ENCODE measurements at places on chromosomes 3 and 15.
A peak's percentile ranks its signal among the peaks of the same experiment; 100 is the strongest.

DNA sequence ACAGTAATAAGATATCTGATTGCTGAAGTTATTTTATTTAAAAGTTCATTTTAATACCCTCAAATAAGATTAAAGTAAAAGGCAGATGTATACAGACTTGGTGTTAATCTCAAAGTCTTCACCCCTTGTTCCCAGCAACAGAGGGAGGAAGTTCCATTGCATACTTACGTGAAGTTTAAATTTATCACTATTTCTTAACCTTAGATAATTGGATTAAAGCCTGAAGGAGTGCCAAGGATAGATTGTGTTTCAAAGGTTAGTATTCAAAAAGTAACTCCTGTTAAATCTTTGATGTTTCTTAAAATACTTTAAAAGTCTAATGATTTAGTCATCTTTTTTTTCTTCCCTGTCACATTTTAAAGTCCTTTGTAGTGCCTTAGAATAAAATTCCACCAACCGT, 39.3 kb downstream of the ATP1B3 start:
- H3K36me3 ChIP-seq = peaks cover 25% of the 10 kb centered on the region
- H3K4me3 ChIP-seq = no peak overlapping the region
- no peak overlapping the region for H3K27ac ChIP-seq
- DNase-seq = no peak

GRCh38 chr3:131655070-131655690, 152.4 kb upstream of the MRPL3 start:
- H3K27ac ChIP-seq = no peak overlapping the region
- no peaks in the 10 kb centered on the region for H3K4me1 ChIP-seq
- no peak for DNase-seq
- no peaks in the 10 kb centered on the region for H3K36me3 ChIP-seq
- H3K27me3 ChIP-seq = no peaks in the 10 kb centered on the region

DNA sequence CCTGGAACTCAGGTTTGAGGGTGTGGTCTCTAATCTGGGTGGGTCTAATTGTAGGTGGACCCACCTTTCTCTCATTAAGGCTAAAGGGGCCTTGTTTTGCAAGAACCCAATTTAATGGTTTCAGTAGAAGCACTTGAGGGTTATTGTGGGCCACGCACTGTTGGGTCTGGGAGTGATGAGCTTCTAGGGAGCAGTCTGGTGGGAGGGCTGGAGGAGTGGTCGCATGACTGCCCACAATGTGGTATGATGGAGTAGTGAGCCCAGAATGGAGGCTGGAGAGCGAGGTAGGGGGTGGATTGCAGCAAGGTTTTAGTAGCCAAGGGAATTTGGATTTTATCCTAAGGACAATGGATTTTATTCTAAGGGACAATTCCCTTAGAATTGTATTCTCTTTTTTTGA, 2.7 kb downstream of the TATDN2 start:
- peaks cover 35% of the 10 kb centered on the region for H3K36me3 ChIP-seq
- no peak for DNase-seq
- H3K4me1 ChIP-seq = peaks cover 39% of the 10 kb centered on the region
- no peaks in the 10 kb centered on the region for H3K27me3 ChIP-seq

DNA sequence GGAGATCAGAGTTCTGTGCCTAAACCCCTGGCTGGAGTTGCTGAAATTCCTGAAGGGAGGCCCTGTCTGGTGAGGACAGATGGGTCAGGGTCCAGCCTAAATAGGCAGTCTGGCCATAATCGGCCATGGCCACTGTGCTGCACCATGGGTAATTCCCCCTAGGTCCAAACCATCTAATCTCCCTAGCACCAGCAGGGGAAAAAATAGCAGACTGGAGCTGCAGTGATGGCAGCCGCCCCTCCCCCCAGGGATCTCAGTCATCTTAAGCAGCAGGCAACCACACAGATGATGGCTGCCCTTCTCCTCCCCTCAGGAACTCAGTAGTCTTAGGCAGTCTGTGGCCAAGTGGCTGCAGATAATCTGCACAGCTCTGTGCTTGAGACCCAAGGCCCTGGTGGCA, 68.4 kb upstream of the CD96 start:
- H3K4me1 ChIP-seq = no peaks in the 10 kb centered on the region
- no peaks in the 10 kb centered on the region for H3K36me3 ChIP-seq
- H3K27ac ChIP-seq = no peak overlapping the region
- H3K27me3 ChIP-seq = no peaks in the 10 kb centered on the region
- H3K4me3 ChIP-seq = no peak overlapping the region

GRCh38 chr3:113954091-113954685, 6.4 kb downstream of the ZDHHC23 start:
- H3K4me1 ChIP-seq = peaks cover under 1% of the 10 kb centered on the region
- H3K27me3 ChIP-seq = no peaks in the 10 kb centered on the region
- DNase-seq = no peak
- H3K4me3 ChIP-seq = no peak overlapping the region
- no peaks in the 10 kb centered on the region for H3K36me3 ChIP-seq

DNA sequence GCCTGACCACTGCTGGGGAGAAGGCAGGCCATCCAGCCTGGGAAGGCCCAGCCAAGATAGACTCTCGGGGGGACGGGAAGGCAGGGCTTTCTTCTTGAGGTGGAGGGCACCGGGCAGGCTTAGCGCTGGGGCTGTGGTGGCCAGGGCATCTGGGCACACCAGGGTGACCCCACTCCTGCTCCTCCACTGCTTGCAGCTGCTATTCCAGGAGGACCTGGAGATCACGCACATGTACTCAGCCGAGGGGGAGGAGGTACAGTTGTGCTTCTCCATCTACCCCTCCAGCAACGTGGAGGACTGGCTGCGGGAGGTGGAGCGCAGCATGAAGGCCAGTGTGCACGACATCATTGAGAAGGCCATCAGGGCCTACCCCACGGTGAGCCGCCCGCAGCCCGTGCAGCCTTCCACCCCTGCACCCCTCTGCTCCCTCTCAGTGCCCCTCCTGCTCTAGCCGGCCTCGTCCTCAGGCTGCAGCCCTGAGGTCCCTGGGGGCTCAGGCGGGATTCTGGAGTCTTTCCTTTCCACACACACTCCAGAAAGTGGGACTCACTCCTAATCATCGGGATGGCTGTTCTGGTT, 42.3 kb downstream of the DNAH1 start:
- no peak for DNase-seq
- no peaks in the 10 kb centered on the region for H3K27me3 ChIP-seq
- H3K27ac ChIP-seq = no peak overlapping the region
- H3K4me3 ChIP-seq = no peak overlapping the region
- H3K4me1 ChIP-seq = no peaks in the 10 kb centered on the region

DNA sequence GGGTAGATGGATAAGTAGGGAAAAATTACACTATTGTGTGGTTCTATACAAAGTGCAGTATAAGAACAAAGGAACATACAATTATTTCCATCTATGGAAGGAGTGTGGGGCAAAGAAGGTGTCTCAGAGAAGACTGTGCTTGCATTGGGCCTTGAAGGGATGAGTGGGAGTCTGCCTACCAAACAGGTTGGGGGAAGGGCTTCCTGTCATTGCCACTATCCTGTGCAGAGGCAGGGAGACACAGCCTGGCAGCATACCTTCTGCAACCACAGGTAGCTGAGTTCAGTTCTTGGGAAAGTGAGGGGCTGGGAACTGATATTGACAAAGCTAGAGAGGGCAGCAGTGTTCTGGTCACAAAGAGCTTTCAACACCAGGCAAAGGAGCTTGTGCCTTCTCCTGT, 3.4 kb downstream of the TIMP4 start:
- peak overlapping the region; percentile 40 for H3K27ac ChIP-seq
- H3K27me3 ChIP-seq = no peaks in the 10 kb centered on the region
- peaks cover 38% of the 10 kb centered on the region for H3K36me3 ChIP-seq
- DNase-seq = no peak

DNA sequence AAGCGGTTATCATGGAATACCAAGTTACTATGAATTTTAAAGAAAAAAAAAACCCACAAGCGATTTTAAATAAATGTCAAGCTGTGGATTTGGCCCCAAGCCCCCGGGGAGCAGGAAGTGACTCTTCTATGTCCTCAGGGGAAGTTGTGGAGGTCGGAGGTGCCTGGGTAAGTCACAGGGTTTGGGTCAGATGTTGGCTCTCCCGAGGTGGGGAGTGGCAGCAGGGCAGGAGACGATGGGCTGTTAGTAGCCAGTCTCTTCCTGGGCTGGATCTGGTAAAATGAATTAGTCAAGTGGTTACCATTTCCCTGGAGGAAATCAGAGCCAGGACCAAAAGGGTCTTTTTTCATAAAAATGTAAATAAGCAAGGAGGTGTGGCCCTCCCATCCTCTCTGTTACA, 316.7 kb downstream of the TLE3 start:
- H3K36me3 ChIP-seq = no peaks in the 10 kb centered on the region
- no peaks in the 10 kb centered on the region for H3K27me3 ChIP-seq
- H3K27ac ChIP-seq = no peak overlapping the region
- DNase-seq = no peak
- no peaks in the 10 kb centered on the region for H3K4me1 ChIP-seq

GRCh38 chr3:30199096-30199759, 407.2 kb upstream of the TGFBR2 start:
- no peaks in the 10 kb centered on the region for H3K27me3 ChIP-seq
- no peak overlapping the region for H3K4me3 ChIP-seq
- H3K27ac ChIP-seq = peak overlapping the region; percentile 28
- peaks cover 3% of the 10 kb centered on the region for H3K4me1 ChIP-seq
- peak; percentile 74 for DNase-seq
- no peaks in the 10 kb centered on the region for H3K36me3 ChIP-seq

Measured in tibial artery (tissue), 4 donors.